ENCODE measurements at places on chromosomes 2 and 18.

DNA sequence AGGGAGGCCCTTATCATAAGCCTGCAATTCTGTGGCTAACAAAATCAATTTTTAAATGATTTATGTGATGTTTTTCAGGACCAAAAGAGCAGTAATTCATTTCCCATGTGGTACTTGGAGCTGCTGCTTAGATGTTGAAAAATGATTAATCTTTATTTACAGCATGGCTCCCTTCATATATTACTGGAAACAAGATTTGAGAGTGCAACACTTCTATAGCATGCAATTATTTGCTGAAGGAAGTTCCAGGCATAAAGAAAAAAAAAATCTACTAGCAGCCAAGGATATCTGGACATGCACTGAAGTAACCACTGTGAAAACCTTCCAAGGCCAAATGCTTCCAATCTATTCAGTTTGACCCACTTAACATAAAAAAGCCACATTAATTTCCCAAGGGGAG, 186.3 kb downstream of the SLC8A1 start:
- DNase-seq, result no peak

GRCh38 chr2:143877876-143878530, 641.9 kb downstream of the ZEB2 start:
- DNase-seq, result no peak

- no peak for DNase-seq
Measured at GRCh38 chr18:44729631-44730101, 49.0 kb downstream of the SETBP1 start.

- DNase-seq, result no peak
Measured at GRCh38 chr2:60958361-60958760, 59.2 kb upstream of the PEX13 start.

GRCh38 chr18:36372903-36373311, 75.4 kb downstream of the FHOD3 start:
- no peak for DNase-seq

GRCh38 chr2:7837237-7837760, 844.6 kb upstream of the ID2 start:
- no peak for DNase-seq

DNA sequence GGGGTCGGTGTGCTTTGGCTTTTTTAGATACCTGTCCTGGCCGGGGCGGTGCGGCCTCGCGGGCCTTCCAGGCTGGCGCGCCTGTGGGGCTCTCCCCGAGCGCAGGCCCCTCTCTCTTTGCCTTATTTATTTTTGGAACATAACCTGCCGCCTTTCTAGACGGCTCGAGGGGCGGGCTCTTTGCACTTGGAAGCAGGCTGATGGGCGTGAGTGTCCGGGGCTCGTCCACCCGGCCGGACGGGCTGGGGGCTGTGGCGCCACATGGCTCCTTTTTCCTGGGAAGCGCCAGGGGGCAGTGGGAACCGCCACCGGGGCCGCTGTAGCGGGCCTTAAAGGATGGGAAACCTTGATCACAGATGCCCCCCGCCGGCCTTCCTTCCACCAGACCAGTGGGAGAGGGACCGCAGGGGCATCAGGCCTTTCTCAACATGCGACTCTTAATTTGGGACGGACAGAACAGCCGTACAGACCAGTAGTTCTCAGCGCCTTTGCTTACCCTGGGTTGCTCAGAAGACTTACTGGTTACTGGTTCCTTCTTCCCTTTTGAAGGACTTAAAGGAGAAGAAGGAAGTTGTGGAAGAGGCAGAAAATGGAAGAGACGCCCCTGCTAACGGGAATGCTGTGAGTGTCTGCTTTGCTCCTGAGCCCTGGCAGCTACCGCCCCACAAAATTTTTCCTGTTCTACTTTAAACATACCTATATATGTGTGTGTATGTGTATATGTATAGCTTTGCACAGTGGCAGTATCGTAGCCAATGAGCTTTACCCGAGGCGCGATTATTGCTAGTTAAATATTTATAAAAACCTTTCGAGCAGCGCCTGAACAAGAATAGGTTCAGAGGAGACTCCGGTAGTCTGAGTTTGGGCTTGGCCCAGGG, 2.7 kb downstream of the PTMA start:
- DNase-seq, result no peak

GRCh38 chr18:26317398-26317797, 91.2 kb downstream of the TAF4B start:
- no peak for DNase-seq

GRCh38 chr2:167355821-167356220, 467.5 kb downstream of the XIRP2 start:
- no peak for DNase-seq

DNA sequence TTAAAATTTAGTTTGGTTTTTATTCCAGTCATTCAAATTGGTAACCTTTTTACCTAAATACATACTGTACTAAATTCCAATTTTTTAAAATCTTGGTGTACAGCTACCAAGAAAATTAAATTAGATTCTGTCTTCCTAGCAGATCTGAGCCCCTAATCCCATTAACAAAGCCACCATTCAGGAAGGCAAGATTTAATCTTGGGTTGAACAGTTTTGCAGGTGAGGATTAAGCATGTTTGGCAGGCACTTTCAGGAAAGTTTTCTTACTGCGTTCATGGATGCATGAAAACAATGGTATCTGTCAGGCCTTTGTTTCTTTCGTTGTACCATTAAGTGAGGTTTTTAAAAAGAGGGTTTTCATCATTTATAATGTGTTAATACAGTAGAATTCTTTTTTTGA, 32.8 kb downstream of the ITPRID2 start:
- DNase-seq, result no peak

GRCh38 chr2:132691556-132691955, 21.6 kb upstream of the LYPD1 start:
- no peak for DNase-seq

- no peak for DNase-seq
Measured at GRCh38 chr2:10903861-10904210, 7.9 kb upstream of the KCNF1 start.

GRCh38 chr2:194765723-194766122, 891.3 kb upstream of the SLC39A10 start:
- no peak for DNase-seq

- DNase-seq, result no peak
Measured at GRCh38 chr2:64655873-64656272, 2.2 kb upstream of the SERTAD2 start.

DNA sequence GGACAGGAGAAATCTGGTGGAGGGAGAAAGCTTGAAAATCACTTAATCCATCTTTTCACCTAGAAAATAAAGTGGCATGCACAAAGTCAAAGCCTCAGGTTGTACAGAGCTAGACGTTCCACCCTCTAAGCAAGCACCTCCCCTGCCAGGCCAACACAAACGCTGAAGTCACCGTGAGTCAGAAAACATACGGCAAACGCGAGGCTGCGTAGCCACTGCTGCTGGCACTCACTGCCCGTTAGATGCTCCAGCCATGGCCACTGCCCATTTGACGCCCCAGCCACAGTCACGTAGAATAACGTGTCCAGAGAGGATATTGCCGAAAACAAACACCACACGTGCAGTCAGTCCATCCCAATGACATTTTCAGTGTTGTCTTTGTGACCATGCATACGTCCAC, 209.7 kb upstream of the PXDN start:
- no peak for DNase-seq

GRCh38 chr2:58350484-58350883, 109.4 kb upstream of the FANCL start:
- peak; percentile 4 for DNase-seq

GRCh38 chr2:34112161-34112560, 513.1 kb upstream of the FAM98A start:
- no peak for DNase-seq

GRCh38 chr2:15734674-15735483, 143.2 kb downstream of the DDX1 start:
- DNase-seq, result no peak

DNA sequence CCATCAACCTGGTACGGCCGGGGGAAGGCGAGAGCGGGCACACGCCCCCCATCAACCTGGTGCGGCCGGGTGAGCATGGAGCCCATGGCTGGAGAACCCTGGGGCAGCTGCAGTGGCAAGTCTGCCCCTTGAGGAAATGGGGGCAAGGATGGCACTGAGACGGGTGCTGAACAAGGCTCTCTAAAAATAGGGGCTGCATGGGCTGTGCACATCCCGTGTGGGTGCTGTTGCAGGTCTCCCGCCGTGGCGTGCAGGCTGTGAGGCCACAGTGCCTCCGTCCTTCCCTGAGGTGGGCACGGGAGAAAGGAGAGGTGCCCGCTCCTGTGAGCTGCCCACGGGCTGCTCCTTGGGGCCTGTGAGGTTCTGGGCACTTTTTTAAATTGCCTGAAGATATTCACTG, 99.2 kb downstream of the NFATC1 start:
- no peak for DNase-seq

GRCh38 chr2:240759459-240759858, 60.6 kb downstream of the KIF1A start:
- no peak for DNase-seq

GRCh38 chr18:71471963-71472725, 1072.0 kb downstream of the CBLN2 start:
- no peak for DNase-seq

DNA sequence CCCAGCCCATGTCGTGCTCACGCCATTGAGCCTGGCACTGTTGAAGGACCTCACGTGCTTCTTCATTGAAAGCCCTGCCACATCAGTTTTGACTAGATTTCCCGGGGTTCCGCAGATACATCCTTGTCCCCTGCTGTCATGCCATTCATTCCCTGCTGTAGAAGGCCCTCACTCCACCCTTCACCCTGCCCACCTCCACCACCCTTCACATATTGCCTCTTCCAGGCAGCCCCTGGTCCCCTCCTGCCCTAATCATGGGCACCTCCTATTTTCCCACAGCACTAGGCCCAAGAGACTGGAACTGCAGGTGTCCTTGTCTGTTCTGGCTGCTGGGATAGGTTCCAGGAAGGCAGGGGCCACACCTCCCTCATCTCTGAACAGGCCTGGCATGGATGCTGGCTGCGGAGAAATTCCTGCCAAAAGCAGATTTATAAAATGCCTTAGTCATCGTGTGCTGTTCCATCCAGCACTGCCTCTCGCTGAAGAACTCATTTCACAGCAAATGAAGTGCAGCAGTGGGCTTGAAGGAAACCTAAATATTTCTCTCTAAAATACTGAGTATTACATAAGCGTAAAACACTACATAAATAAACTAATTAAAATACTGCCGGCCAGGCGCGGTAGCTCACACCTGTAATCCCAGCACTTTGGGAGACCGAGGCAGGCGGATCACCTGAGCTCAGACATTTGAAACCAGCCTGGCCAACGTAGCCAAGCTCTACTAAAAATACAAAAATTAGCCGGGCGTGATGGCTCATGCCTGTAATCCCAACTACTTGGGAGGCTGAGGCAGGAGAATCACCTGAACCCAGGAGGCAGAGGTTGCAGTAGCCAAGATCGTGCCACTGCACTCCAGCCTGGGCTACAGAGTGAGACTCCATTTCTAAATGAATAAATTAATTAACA, 38.4 kb downstream of the EIF4E2 start:
- no peak for DNase-seq

DNA sequence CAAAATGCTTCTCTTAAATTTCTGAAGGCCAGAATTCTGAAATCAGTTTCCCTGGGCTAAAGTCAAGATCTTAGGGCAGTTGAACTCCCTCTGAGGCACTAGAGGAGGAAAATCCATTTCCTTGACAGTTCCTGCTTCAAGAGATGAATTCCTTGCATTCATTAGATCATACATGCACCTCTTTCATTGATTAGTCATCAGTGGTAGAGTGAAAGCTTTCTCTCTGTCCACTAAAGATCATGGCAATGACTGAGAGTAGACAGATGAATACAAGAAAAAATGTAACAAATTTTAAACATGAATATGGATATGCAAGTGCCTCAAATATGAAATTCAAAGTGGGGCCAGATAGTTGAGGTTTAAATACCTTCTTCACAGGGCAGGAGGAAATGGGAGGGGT, 693.4 kb upstream of the TMEFF2 start:
- no peak for DNase-seq

- DNase-seq, result no peak
Measured at GRCh38 chr2:105005181-105005951, 32.5 kb upstream of the MRPS9 start.

GRCh38 chr2:109159096-109159495, 30.1 kb downstream of the SH3RF3 start:
- no peak for DNase-seq

- no peak for DNase-seq
Measured at GRCh38 chr2:3463944-3464343, 55.4 kb downstream of the ADI1 start.

DNA sequence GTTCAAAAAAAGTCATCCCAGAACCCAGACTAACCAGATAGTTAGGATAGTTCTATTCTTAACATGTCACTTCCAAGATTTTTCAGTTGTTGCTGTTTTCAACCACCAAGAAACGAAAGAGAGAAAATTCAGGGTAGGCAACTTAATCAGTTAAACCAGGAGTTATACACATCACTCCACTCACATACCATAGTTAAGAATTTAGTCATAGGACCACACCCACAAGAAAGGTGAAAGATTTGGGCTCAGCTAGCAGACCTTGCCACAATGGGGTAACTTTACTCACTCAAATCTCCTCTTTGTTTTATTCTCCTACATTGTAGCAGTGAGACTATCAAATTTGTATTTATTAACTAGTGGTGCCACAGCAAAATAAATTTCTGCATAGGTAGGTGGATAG, 473.6 kb downstream of the NUP35 start:
- DNase-seq, result no peak

DNA sequence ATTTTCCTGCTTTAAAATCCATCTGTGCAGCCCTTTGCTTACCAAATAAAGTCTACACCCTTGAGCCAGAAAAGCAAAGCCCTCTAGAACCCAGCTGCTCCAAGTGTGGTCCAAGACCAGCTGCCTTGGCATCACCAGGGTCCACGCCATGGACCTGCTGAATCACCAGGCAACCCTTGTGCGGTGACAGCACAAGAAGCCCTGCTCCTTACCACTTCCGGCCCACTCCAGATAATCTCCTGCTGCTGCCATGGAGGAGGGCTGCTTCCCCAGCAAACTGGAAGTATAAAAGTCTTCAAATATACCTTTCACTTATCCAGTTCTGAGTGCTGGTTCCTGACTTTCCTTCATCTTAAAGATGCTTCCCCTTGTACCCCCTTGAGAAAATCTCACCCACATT, 106.0 kb upstream of the PKDCC start:
- no peak for DNase-seq

DNA sequence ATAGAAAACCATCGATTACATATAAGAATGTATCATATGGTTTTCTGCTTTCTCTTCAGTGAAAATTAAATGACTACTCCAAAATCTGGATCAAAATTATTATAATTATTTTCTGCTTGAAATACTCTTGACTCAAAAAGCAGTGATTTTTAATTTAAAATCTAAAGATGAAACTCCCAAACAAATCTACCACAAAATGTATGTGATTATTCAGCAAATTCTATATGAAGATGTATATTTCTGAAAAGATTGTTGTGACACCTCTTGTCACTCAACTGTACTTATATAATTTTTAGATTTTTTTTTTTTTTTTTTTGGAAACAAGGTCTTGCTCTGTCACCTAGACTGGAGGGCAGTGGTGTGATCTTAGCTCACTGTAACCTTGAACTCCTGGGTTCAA, 98.6 kb downstream of the MTCL1 start:
- no peak for DNase-seq

- peak; percentile 23 for DNase-seq
Measured at GRCh38 chr2:54577944-54578647, 122.0 kb downstream of the SPTBN1 start.
